ENCODE measurements at places on chromosomes 3 and 15.

GRCh38 chr3:105616374-105617121 is 249.8 kb downstream of the ALCAM start:
- DNase-seq = no peak

- peak; percentile 44 for DNase-seq
Measured at GRCh38 chr3:120568598-120568997, 27.5 kb upstream of the NDUFB4 start.

GRCh38 chr3:61864886-61865285 is 303.5 kb downstream of the PTPRG start:
- peak; percentile 57 for DNase-seq

GRCh38 chr3:52558436-52558835 is 22.0 kb downstream of the UQCC5 start:
- DNase-seq = no peak

GRCh38 chr3:123722021-123722420 is 137.2 kb upstream of the HACD2 start:
- no peak for DNase-seq

Measured in astrocyte (in vitro differentiated cells and primary cell).